ENCODE measurements at places on chromosomes 2 and 18. TPM values are rescaled to one million over a fixed set of nuclear protein-coding genes. Genes with fewer than 3 reads are reported as not detected.

SETBP1 gene
- total RNA-seq: 5.3 TPM

ANKRD62 gene
- not detected for total RNA-seq

CYP26B1 gene
- 5.1 TPM for total RNA-seq

SLC4A5 gene
- total RNA-seq: 7.0 TPM

UGGT1 gene
- total RNA-seq: 71.3 TPM

MYCN gene
- total RNA-seq: 5.5 TPM

KIDINS220 gene
- total RNA-seq: 33.6 TPM

SERTAD2 gene
- total RNA-seq: 19.4 TPM

CERKL gene
- total RNA-seq: 1.1 TPM

ALK gene
- total RNA-seq: not detected

DNA sequence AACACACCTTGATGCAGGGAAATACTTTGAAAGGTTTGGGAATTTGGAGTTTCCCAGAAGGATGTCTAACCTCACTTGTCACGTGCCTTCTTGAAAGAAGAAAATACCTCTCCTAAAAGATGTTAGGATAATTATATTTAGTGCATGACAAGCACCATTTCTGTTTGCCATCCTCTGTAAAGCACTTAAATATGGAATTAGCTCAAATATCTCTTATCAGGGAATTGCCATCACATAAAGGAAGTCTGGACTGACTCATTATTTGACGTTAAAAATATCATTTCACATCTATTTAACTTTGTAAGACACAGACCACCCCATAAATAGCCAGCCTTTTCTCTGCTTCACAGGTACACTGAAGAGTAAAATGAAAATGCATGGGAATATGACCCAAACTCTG, 140.1 kb downstream of the STK39 start:
- no peaks in the 10 kb centered on the region for H3K27me3 ChIP-seq
- no peak overlapping the region for H3K4me3 ChIP-seq
- H3K36me3 ChIP-seq: peaks cover 23% of the 10 kb centered on the region
- no peak overlapping the region for H3K27ac ChIP-seq
- peaks cover 3% of the 10 kb centered on the region for H3K4me1 ChIP-seq

DNA sequence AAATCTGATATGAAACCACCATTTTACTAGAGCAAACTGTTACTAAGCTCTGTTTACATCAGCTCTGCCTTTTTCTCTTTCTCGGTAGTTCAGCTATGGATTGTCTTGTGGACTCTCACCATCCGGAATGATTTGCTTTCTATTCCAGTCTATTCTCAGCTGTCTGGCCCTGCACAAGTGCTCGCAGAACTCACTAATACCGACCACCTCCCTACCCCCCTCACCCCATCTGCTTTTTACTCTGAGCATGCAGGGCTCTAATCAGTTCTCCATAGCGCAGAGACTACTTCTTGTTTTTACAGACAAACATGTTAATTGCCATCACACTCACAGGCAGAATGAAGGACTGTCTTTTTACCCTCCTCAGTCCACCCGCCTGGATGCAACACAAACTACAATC, 180.7 kb upstream of the POU3F3 start:
- no peaks in the 10 kb centered on the region for H3K4me1 ChIP-seq
- H3K36me3 ChIP-seq: no peaks in the 10 kb centered on the region
- no peaks in the 10 kb centered on the region for H3K27me3 ChIP-seq
- H3K4me3 ChIP-seq: no peak overlapping the region
- H3K27ac ChIP-seq: no peak overlapping the region

GRCh38 chr2:206064077-206064476, 21.9 kb downstream of the INO80D start:
- H3K36me3 ChIP-seq: peaks cover 6% of the 10 kb centered on the region
- no peak overlapping the region for H3K4me3 ChIP-seq
- no peaks in the 10 kb centered on the region for H3K27me3 ChIP-seq
- no peak for DNase-seq

- H3K4me3 ChIP-seq: no peak overlapping the region
- H3K27ac ChIP-seq: no peak overlapping the region
- no peak for DNase-seq
- H3K36me3 ChIP-seq: peaks cover 25% of the 10 kb centered on the region
- no peaks in the 10 kb centered on the region for H3K27me3 ChIP-seq
Measured at GRCh38 chr2:201248288-201248844, 12.0 kb upstream of the CASP8 start.

- no peak for DNase-seq
- no peaks in the 10 kb centered on the region for H3K4me1 ChIP-seq
- H3K27me3 ChIP-seq: no peaks in the 10 kb centered on the region
- no peaks in the 10 kb centered on the region for H3K36me3 ChIP-seq
Measured at GRCh38 chr2:220708366-220708765, 863.7 kb downstream of the EPHA4 start.

DNA sequence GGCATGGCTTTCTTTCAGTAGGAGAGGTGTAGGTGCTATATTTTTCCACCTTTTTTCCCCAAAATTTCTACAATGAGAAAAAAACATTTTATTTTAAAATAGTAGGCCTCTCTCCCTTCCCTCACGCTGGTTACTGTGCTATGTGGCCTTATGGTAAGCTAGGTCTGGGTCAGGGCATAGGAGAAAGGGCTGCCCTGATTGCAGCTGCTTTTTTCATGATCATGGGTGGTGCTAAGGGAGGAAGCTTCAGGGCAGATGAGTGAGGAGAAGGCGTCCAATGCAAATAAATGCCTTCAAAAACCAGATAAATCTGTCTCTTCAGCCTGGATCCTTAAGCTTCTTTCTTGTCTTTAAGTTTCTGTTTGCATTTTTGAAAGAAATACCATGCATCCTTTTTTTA, 246.4 kb downstream of the ALPK2 start:
- no peak for DNase-seq
- H3K36me3 ChIP-seq: peaks cover 51% of the 10 kb centered on the region
- no peaks in the 10 kb centered on the region for H3K4me1 ChIP-seq
- H3K27me3 ChIP-seq: no peaks in the 10 kb centered on the region
- no peak overlapping the region for H3K27ac ChIP-seq

GRCh38 chr2:218216336-218216673, 684 bp upstream of the ARPC2 start:
- H3K4me3 ChIP-seq: peak overlapping the region; percentile 89
- H3K4me1 ChIP-seq: peaks cover 47% of the 10 kb centered on the region
- H3K27me3 ChIP-seq: no peaks in the 10 kb centered on the region
- peaks cover 54% of the 10 kb centered on the region for H3K36me3 ChIP-seq

DNA sequence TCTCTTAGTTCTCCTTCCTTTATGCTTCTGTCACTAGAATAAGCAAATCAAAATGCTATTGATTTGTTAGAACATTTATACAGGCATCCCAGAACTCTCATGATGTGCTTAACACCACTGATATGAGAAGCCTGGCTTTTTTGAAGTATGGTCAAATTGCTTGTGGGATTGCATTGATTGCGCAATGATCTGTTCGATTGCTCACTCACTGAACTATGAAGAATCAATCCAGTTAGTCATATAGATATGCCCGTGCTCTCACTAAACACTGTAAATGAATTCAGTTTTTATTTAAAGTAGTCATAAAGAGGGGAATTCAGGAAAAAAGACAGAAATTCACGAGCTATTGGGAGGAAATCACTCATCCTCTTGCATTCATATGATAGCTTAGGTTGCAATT, 1237.8 kb downstream of the SUCLG1 start:
- no peaks in the 10 kb centered on the region for H3K36me3 ChIP-seq
- H3K27ac ChIP-seq: no peak overlapping the region
- no peak overlapping the region for H3K4me3 ChIP-seq
- no peaks in the 10 kb centered on the region for H3K27me3 ChIP-seq
- no peak for DNase-seq

DNA sequence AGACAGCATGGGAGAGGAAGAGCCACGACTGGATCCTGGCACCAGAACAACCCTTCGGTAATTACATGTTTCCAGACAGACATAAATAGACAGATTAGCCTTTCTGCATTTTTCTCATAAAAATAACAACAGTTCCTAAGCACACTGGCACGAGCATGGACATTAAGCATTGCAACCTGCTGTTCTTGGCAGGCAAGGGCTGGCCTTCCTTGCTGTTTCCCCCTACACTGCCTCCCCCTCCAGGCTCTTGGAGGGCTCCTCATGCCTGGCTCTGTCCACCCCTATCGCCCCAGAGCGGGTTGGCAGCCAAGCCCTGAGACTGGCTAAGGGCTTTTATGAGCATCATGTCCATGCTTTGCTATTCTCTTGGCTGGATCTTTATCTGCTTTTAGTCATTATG, 89.6 kb downstream of the TTC32 start:
- no peak overlapping the region for H3K27ac ChIP-seq
- no peaks in the 10 kb centered on the region for H3K4me1 ChIP-seq
- H3K27me3 ChIP-seq: peaks cover 31% of the 10 kb centered on the region
- DNase-seq: no peak
- no peak overlapping the region for H3K4me3 ChIP-seq

GRCh38 chr18:35267161-35267651, 22.8 kb downstream of the ZSCAN30 start:
- H3K36me3 ChIP-seq: peaks cover 5% of the 10 kb centered on the region
- no peaks in the 10 kb centered on the region for H3K4me1 ChIP-seq
- DNase-seq: no peak
- H3K27me3 ChIP-seq: no peaks in the 10 kb centered on the region
- H3K27ac ChIP-seq: peak overlapping the region; percentile 53
- H3K4me3 ChIP-seq: no peak overlapping the region

- no peak for DNase-seq
- peaks cover 4% of the 10 kb centered on the region for H3K36me3 ChIP-seq
- H3K4me1 ChIP-seq: no peaks in the 10 kb centered on the region
- H3K27me3 ChIP-seq: peaks cover 14% of the 10 kb centered on the region
Measured at GRCh38 chr2:150903461-150903860, 358.2 kb downstream of the RBM43 start.

GRCh38 chr2:43086451-43087221, 139.8 kb downstream of the ZFP36L2 start:
- no peaks in the 10 kb centered on the region for H3K36me3 ChIP-seq
- peaks cover 55% of the 10 kb centered on the region for H3K4me1 ChIP-seq
- H3K4me3 ChIP-seq: peak overlapping the region; percentile 24
- no peaks in the 10 kb centered on the region for H3K27me3 ChIP-seq
- H3K27ac ChIP-seq: peak overlapping the region; percentile 86

- H3K27me3 ChIP-seq: no peaks in the 10 kb centered on the region
- no peaks in the 10 kb centered on the region for H3K4me1 ChIP-seq
- H3K4me3 ChIP-seq: no peak overlapping the region
- no peak overlapping the region for H3K27ac ChIP-seq
- H3K36me3 ChIP-seq: no peaks in the 10 kb centered on the region
Measured at GRCh38 chr18:28690836-28691495, 514.0 kb upstream of the CDH2 start.

DNA sequence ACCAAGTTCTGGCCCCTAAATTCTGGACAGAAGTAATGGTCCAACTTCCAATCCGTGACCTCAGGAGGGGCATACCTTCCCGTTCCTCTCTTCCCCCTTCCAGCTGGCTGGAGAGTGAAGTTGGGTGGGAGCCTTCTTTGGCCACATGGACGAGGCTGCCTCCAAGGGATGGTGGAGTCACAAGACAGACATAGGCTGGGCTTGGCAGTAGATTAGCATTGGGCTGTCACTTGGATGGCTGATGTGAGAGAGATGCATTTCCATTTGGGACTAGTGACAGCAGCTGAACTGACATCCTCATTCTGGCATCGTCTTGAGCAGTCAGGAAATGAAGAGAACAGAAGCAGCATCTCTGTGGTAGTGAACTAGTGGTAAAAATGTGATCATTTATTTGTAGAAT, 12.6 kb downstream of the NT5DC4 start:
- no peak overlapping the region for H3K27ac ChIP-seq
- no peak overlapping the region for H3K4me3 ChIP-seq
- H3K4me1 ChIP-seq: peaks cover 14% of the 10 kb centered on the region
- no peak for DNase-seq

DNA sequence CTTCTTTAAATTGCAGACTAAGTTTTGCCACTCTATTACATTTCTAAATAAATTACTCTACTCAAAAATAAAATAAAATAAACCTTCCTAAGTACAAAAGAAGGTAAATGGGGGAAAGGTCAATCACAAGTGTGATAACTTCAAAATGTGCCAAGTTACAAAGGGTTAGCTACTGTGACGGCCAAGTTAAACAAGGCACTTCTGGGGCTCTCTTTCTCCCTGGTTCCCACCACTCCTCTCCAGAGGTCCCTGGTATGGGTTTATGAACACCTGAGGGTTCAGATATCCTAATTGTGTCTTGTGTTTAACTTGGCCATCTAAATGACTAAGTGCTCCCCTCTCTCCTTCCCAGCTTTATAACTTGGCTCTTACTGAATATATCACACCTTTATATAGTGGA, 5.4 kb downstream of the ZNF521 start:
- no peak for DNase-seq
- H3K4me1 ChIP-seq: no peaks in the 10 kb centered on the region
- no peak overlapping the region for H3K27ac ChIP-seq
- peaks cover 38% of the 10 kb centered on the region for H3K27me3 ChIP-seq

DNA sequence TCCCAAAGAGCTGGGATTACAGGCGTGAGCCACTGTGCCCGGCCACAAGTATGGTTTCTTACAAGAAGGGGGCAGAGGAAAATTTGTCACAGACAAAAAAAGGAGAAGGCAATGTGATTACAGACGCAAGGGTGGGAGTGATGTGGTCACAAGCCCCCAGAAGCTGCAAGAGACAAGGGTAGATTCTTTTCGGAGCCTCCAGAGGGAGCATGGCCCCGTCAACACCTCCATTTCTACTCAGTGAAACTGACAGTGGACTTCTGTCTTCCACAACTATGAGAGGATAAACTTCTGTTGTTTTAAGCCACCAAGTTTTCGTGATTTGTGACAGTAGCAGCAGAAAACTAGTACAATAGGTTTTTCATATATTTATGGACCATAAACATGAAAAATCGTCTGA, 2.1 kb upstream of the TCF7L1 start:
- no peak for DNase-seq
- no peaks in the 10 kb centered on the region for H3K4me1 ChIP-seq
- H3K4me3 ChIP-seq: no peak overlapping the region
- H3K36me3 ChIP-seq: peaks cover 9% of the 10 kb centered on the region
- no peak overlapping the region for H3K27ac ChIP-seq

- H3K36me3 ChIP-seq: peaks cover 19% of the 10 kb centered on the region
- H3K4me1 ChIP-seq: peaks cover 30% of the 10 kb centered on the region
- H3K27ac ChIP-seq: peak overlapping the region; percentile 52
- no peak overlapping the region for H3K4me3 ChIP-seq
- H3K27me3 ChIP-seq: no peaks in the 10 kb centered on the region
- DNase-seq: no peak
Measured at GRCh38 chr2:223744580-223744979, 92.8 kb downstream of the AP1S3 start.

GRCh38 chr2:98444436-98445176, at the start of gene INPP4A:
TSS of gene INPP4A (plus strand) at chr2:98444858. CDS start at chr2:98520049, 75,191 bp downstream.
- H3K27me3 ChIP-seq: no peaks in the 10 kb centered on the region
- peak within 1 kb of the TSS; percentile 91 for H3K4me3 ChIP-seq
- peak; percentile 72 for DNase-seq
